Calu3 (cell line): ENCODE measurements at places on chromosomes 12 and 14.

GRCh38 chr12:26185532-26186320, 9.6 kb upstream of the SSPN start:
- DNase-seq = peak; percentile 56

- no peak for DNase-seq
Measured at GRCh38 chr12:84218406-84218805, 694.2 kb downstream of the SLC6A15 start.

DNA sequence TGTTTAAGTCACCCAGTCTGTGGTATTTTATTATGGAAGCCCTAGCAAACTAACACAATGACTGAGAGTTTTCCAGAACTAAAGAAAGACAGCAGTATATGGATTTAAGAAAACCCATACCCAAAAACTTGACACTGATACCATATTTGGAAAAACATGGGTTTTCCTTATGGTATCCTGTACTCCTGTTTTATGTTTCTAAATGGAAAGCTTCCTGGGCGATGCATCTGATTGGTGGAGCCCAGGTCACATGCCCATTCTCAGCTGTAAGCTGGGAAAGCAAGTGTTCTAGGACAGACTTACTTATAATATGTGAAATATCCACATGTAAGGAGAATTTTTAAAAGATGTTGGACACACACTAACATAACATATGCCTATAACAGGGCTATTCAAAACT, 4.5 kb upstream of the RNASE4 start:
- peak; percentile 56 for DNase-seq

DNA sequence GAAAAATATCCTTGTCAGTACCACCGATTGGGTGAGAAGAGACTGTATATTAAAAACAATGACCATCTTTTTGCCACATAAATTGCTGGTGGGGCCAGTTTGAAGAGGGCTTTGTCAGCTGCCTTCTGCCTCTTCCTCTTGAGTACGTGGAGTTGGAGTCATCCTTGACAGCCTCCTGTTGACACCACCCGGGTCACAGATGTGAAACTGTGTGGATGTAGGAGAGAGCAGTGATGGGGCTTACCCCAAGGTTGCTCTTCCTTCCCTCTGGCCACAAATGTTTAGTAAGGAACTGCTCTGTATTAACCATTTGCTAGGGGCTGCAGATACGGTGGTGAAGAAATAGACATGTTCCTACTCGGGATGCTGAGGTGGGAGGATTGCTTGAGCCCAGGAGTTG, 12.2 kb downstream of the PTPN11 start:
- DNase-seq = no peak
